Karpas-422 (cell line): ENCODE measurements at places on chromosomes 11 and 22. TPM values are rescaled to one million over a fixed set of nuclear protein-coding genes. Genes with fewer than 3 reads are reported as not detected.

The TPBGL gene
- not detected in 2 replicates for total RNA-seq

The C11orf42 gene
- total RNA-seq, result not detected in 2 replicates

The PKNOX2 gene
- 0.18 and 1.5 TPM in 2 replicates for total RNA-seq

The NOX4 gene
- total RNA-seq, result not detected in 2 replicates

The CNIH2 gene
- total RNA-seq, result 0.34 and 6.6 TPM in 2 replicates

The MMP1 gene
- total RNA-seq, result not detected in 2 replicates

The C11orf86 gene
- total RNA-seq, result not detected in 2 replicates

The TMEM191B gene
- 0.32 and 3.8 TPM in 2 replicates for total RNA-seq

The TRIM48 gene
- not detected in 2 replicates for total RNA-seq

The ST14 gene
- 0.18 and 0.30 TPM in 2 replicates for total RNA-seq

The INTS4 gene
- total RNA-seq, result 42.7 and 51.2 TPM in 2 replicates

The REXO2 gene
- total RNA-seq, result 30.4 and 35.2 TPM in 2 replicates

The MS4A6A gene
- not detected in 2 replicates for total RNA-seq

The UCP3 gene
- total RNA-seq, result 3.0 and 4.0 TPM in 2 replicates

The MMP7 gene
- total RNA-seq, result 0.34 TPM in 1 of 2 replicates, not detected in the other

The CARNS1 gene
- total RNA-seq, result 0.18 TPM in 1 of 2 replicates, not detected in the other

The PRRG4 gene
- 0.11 and 0.19 TPM in 2 replicates for total RNA-seq

The NNMT gene
- not detected in 2 replicates for total RNA-seq

The UPK2 gene
- not detected in 2 replicates for total RNA-seq

The FOLR3 gene
- total RNA-seq, result not detected in 2 replicates

The ZNF280B gene
- 2.5 and 10.3 TPM in 2 replicates for total RNA-seq

The PRAME gene
- total RNA-seq, result 2.6 and 4.9 TPM in 2 replicates

The APBB1 gene
- not detected in 2 replicates for total RNA-seq

The LMO2 gene
- total RNA-seq, result 0.34 and 0.47 TPM in 2 replicates

The ADAMTS8 gene
- not detected in 2 replicates for total RNA-seq

The LRRC56 gene
- total RNA-seq, result 0.37 and 4.6 TPM in 2 replicates

The KRTAP5-6 gene
- not detected in 2 replicates for total RNA-seq

The SESN3 gene
- total RNA-seq, result 21.4 and 58.9 TPM in 2 replicates

The CATSPER1 gene
- not detected in 2 replicates for total RNA-seq

The ARHGAP20 gene
- total RNA-seq, result 0.25 TPM in 1 of 2 replicates, not detected in the other

The ASCL2 gene
- not detected in 2 replicates for total RNA-seq

The CALCB gene
- 0.30 and 0.54 TPM in 2 replicates for total RNA-seq

The KRTAP5-8 gene
- not detected in 2 replicates for total RNA-seq

The MYBPC3 gene
- total RNA-seq, result 0.67 and 0.72 TPM in 2 replicates

The RIBC2 gene
- total RNA-seq, result not detected in 2 replicates

The ELFN2 gene
- total RNA-seq, result not detected in 2 replicates

The NXPE4 gene
- total RNA-seq, result not detected in 2 replicates

The OR8G5 gene
- total RNA-seq, result not detected in 2 replicates

The RAB36 gene
- 4.0 and 10.6 TPM in 2 replicates for total RNA-seq

The LRRN4CL gene
- total RNA-seq, result 0.45 and 0.54 TPM in 2 replicates

The MS4A13 gene
- 0.25 TPM in 1 of 2 replicates, not detected in the other for total RNA-seq

The SLC17A6 gene
- total RNA-seq, result not detected in 2 replicates

The SYT13 gene
- not detected in 2 replicates for total RNA-seq

The SLC22A9 gene
- not detected in 2 replicates for total RNA-seq

The NCAM1 gene
- total RNA-seq, result 0.29 and 0.75 TPM in 2 replicates
